Natural killer cell (primary cell): ENCODE measurements at places on chromosomes 13 and 19. TPM values are rescaled to one million over a fixed set of nuclear protein-coding genes. Genes with fewer than 3 reads are reported as not detected.

DNA sequence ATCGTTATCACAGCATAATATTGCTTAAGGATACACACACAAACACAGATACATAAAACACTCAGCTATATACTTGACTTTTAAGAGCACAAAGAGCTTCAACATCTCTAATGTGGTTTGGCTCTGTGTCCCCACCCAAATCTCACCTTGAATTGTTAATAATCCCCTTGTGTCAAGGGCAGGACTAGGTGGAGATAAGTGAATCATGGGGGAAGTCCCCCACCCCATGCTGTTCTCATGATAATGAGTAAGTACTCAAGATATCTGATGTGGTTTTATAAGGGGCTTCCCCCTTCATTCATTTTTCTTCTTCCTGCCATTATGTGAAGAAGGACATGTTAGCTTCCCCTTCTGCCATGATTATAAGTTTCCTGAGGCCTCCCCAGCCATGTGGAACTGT is 481.4 kb downstream of the PCDH9 start:
- no peaks in the 10 kb centered on the region for H3K27me3 ChIP-seq
- no peak overlapping the region for H3K4me3 ChIP-seq
- DNase-seq, result no peak
- no peaks in the 10 kb centered on the region for H3K4me1 ChIP-seq
- H3K36me3 ChIP-seq, result no peaks in the 10 kb centered on the region

GRCh38 chr19:792306-792885 is 4.9 kb upstream of the PTBP1 start:
- no peak for DNase-seq
- H3K36me3 ChIP-seq, result no peaks in the 10 kb centered on the region
- H3K27ac ChIP-seq, result no peak overlapping the region
- no peak overlapping the region for H3K4me3 ChIP-seq
- peaks cover 12% of the 10 kb centered on the region for H3K4me1 ChIP-seq
- H3K27me3 ChIP-seq, result no peaks in the 10 kb centered on the region

GRCh38 chr19:36577271-36577996 is 4.3 kb upstream of the ZNF529 start:
- no peak for DNase-seq
- H3K27ac ChIP-seq, result no peak overlapping the region
- H3K36me3 ChIP-seq, result peaks cover 20% of the 10 kb centered on the region
- no peaks in the 10 kb centered on the region for H3K27me3 ChIP-seq

DNA sequence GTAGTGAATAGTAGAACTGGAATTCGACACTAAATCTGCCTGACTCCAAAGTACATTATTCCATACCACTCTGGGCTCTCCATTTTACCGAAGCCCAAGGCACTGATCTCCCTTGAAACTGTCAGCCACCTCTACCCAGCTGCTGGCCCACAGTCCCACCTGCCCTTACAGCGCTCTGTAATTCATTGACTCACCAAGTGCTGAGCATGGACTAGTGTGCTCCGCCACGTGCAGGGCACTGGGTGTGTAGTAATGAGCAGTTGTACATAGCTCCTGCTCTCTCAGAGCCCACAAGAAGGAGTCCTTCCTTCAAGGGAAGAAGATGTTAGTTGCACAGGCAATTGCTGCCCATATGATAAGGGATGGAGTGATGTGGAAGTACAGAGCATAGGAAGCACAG is 76.6 kb upstream of the SIAH3 start:
- no peaks in the 10 kb centered on the region for H3K36me3 ChIP-seq
- no peak overlapping the region for H3K4me3 ChIP-seq

DNA sequence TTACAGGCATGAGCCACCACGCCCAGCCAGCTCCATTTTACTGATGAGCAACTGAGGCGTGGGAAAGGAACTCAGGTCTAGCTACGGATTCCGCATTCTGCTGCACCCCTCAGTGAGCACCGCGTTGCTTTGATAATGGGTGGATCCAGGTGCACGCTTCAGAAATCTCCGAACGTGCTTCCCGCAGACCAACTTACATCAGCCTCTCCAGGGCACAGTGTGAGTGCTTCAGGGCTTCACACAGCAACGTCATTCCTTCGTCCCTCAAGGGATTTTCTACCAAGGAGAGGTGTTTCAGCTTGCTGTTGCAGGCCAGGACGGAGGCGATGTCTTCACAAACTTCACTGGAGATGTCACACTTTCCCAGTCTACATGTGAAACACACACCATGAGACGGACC is 21.7 kb downstream of the NLRP9 start:
- no peak overlapping the region for H3K27ac ChIP-seq
- H3K36me3 ChIP-seq, result no peaks in the 10 kb centered on the region
- H3K4me3 ChIP-seq, result no peak overlapping the region
- no peak for DNase-seq
- peaks cover 6% of the 10 kb centered on the region for H3K27me3 ChIP-seq

Gene ZNF296
- 8.0 TPM for total RNA-seq

GRCh38 chr19:18155095-18156087 is 2.4 kb downstream of the PIK3R2 start:
- peaks cover 5% of the 10 kb centered on the region for H3K36me3 ChIP-seq
- no peak overlapping the region for H3K4me3 ChIP-seq
- no peak overlapping the region for H3K27ac ChIP-seq
- peaks cover 34% of the 10 kb centered on the region for H3K4me1 ChIP-seq

- H3K4me3 ChIP-seq, result no peak overlapping the region
- H3K36me3 ChIP-seq, result no peaks in the 10 kb centered on the region
- no peak overlapping the region for H3K27ac ChIP-seq
- H3K4me1 ChIP-seq, result peaks cover 49% of the 10 kb centered on the region
- no peak for DNase-seq
Observed at GRCh38 chr13:45296259-45296658, 44.7 kb downstream of the TPT1 start.

- no peak within 1 kb of the TSS for H3K4me3 ChIP-seq
- H3K36me3 ChIP-seq, result no peaks in the 10 kb centered on the region
- no peaks in the 10 kb centered on the region for H3K27me3 ChIP-seq
Observed at GRCh38 chr19:32869369-32869965, at the start of gene SLC7A9. Gene SLC7A9, minus strand, starts transcription at chr19:32869767. Its CDS starts 1,233 bp downstream, at chr19:32868534.

DNA sequence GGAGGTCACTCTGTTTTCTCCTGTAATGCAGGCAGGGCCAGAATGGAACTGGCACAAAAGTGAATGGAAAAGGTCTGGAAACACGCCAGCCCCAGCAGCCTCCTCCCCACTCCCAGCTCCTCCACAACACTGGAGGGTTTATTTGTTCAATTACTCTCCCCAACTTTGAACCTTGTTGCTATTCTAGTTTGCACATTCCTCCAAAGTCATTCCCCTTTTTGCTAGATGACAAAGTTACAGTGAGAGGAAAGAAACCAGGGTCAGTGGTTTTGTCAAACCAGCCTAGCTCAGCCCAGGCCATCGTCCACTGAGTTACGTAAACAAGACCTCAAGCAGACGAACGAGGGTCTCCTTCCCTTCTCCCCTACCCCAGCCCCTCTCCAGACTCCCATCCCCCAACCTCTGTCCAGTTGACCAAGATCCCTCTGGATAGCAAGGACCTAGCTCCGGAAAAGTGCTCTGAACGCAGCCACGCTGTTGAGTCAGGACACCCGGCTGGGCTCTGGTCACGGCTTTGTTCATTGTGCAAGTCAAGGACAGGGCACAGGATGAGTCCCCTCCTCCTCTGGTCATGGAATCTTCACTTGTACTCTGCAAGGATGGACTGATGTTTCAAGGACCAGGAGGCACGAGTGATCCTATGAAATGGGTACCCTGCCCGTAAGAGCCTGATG is 180.0 kb downstream of the USP12 start:
- no peaks in the 10 kb centered on the region for H3K4me1 ChIP-seq
- no peaks in the 10 kb centered on the region for H3K27me3 ChIP-seq
- DNase-seq, result no peak
- no peaks in the 10 kb centered on the region for H3K36me3 ChIP-seq
- no peak overlapping the region for H3K27ac ChIP-seq

Gene TEX101
- not detected for total RNA-seq

- no peak overlapping the region for H3K4me3 ChIP-seq
- H3K27me3 ChIP-seq, result no peaks in the 10 kb centered on the region
- no peaks in the 10 kb centered on the region for H3K36me3 ChIP-seq
- H3K27ac ChIP-seq, result no peak overlapping the region
- H3K4me1 ChIP-seq, result no peaks in the 10 kb centered on the region
Observed at GRCh38 chr13:42420304-42420703, 148.4 kb downstream of the AKAP11 start.

Gene LYPD3
- 1.7 TPM for total RNA-seq
